Activated T-cell treated with anti-CD3 and anti-CD28 coated beads, Interleukin-2, amount 50 U/mL, for 48 hours (primary cell): ENCODE measurements at places on chromosomes 2 and 18.

DNA sequence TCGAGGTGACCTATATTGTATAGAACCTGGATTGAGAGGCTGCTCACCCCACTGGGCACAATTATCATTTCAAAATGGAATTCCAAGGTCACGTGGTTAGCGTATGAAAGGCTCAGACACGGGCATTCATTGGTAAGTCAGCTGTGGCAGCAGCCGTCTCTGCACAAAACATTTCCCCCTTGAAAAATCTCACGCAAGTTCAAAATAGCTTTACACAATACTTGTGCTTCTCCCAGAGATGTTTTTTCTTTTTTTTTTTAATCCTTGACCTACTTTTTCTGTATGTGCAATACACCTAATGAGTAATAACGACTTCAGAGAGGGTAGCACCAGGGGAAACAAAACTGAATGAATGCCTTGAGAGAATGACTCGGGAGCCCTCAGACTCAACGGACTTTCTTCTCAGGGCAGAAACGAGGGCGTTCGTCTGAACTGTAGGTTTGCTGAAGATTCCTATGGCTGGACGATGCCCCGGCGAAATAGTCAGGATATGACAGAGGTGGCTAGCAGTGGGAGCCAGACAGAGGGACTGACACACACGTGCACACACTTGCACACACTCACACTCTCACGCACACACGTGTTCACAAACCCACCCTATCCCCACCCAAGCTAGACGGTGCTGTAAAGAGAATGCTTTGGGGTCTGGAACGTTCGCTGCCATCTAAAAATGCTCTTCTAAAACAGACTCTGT, 77.8 kb downstream of the PDCL3 start:
- DNase-seq, result no peak

DNA sequence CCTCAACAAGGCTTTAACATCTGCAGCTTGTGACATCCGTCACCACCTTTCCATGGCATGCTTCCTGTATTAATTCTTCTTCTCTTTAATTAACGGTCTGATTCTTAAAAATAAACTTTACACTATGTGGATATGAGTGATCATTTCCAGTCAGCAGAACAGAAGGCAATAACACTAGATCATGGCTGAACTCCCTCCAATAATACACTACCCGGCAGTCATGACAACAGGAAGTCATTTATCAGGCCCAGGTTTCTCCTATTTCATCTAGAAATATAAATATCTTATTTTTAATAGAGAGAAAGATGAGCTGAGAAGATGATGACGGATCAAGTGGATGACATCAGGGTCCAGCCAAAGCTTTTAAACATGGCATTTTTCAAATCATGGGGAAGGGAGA, 792.2 kb downstream of the SLC4A3 start:
- no peak for DNase-seq

DNA sequence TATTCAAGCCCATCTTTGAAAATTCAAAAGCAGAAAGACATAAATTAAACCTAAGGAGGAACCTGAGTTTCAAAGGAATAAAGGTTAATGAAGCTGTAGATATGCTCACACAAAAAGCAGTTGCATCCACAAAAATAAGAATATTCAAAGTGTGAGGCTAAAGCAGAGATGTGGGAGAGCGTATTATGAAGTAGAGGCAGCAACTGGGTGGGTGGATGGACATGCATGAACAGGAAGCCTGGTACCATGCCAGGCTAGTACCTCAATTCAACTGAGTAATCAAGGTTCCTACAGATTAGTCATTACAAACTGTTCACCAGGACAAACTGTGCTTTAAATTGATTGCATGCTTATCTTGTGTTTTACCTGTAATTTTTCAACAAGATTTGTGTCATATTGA, 330.0 kb upstream of the PKDCC start:
- DNase-seq, result no peak

GRCh38 chr2:38763228-38763627, 12.1 kb upstream of the SRSF7 start:
- DNase-seq, result no peak

- no peak for DNase-seq
These were observed 349.6 kb upstream of the KCNH7 start for GRCh38 chr2:163187995-163188655.

GRCh38 chr2:1664076-1664605, 80.2 kb downstream of the PXDN start:
- no peak for DNase-seq
